Tibial artery (tissue), 4 donors: ENCODE measurements at places on chromosomes 11 and 22.
A peak's percentile ranks its signal among the peaks of the same experiment; 100 is the strongest.

GRCh38 chr11:20522536-20522935 lies 76.9 kb upstream of the SLC6A5 start:
- no peak for DNase-seq

- no peak for DNase-seq
Measured at GRCh38 chr11:33529461-33529860, 171.2 kb downstream of the C11orf91 start.

DNA sequence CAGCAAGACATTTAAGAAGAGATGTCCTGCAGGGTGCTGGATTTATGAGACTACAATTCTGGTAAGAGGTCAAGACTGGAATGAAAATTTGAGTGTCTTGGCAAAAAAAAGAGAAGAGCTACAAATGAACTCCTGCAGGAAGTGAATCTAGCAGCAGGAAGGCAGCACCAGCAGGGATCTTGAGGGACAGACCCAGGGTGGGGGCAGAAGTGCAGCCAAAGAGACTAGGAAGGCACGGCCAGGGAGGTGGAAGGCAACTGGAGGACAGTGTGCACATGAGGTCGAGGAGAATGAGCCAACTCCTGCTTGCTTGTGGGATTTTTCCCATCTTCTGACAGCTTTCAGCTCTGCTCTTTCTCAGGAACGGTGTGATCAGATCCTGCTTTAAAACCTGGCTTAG lies 263.2 kb downstream of the BUD13 start:
- no peak for DNase-seq

DNA sequence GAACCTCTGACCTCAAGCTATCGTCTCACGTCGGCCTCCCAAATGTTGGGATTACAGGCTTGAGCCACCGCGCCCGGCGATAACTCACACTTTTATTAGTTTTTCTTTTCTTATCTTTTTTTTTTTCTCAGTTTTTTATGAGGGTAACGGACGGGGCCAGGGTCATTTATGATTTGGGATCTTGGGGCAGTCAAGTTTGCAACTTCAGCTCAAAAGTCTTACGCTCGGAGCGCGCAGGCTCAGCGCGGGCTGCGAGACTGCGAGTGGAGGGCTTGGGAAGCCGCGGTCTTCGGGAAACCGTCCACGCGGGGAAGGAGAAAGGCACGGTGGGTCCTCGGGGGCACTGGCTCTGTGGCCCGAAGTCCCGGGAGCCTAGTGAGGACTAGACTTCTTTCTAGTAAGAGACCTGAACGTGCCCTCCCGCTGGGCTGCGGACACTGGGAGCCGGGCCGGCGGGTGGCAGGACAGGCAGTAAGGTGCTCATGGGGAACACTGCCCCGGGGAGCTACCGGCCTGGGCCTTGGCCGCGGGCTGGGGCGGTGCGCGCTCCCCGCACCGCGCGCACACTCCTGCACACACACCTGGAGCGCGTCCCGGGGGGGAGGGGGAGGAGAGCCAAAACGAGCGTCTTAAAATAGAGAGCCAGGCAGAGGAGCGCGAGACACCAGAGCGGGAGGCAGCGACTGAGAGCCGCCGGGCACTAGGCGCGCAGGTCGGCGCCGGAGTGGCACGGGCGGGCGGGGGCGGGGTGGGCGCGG lies 476 bp upstream of the BARX2 start:
- no peak for DNase-seq

- no peak for DNase-seq
Measured at GRCh38 chr11:102479733-102480132, 27.2 kb upstream of the TMEM123 start.

GRCh38 chr11:15757048-15757698 lies 599.2 kb downstream of the SOX6 start:
- no peak for DNase-seq

DNA sequence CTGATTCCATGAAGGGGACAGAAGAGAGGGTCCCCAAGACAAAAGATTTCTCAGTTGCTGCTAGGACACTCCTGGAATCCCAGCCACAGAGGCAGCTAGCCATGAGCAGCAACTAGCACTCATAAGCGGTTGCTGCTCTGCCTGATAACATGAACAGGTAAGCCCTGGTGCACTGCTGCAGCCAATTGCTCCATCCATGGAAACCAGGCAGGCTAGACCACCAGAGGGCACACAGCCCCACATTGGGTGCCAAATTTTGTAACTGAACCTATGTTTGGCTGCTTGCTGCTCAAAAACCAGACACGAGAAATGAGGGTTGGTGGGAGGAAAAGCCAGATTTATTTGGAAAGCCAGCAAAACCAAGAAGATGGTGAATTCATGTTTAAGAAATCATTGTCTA lies 21.9 kb upstream of the QSER1 start:
- no peak for DNase-seq

- peak; percentile 85 for DNase-seq
Measured at GRCh38 chr11:82867495-82868082, 32.6 kb downstream of the PRCP start.

DNA sequence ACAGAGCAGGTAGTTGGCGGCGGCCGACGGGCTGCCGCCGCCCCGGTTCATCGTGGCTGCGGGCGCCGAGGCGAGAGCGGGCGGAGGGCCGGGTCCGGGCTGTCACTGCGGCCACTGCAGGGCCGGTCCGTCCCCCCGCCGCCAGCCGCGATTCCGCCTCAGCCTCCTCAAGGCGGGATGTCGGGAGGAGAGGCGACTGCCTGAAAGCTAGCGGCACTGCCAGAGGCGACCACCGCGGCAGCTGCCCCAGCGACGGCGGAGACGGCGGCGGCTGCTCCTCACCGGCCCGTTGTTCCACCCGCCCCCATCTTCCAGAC lies 234 bp downstream of the SESN3 start:
- DNase-seq, result no peak

DNA sequence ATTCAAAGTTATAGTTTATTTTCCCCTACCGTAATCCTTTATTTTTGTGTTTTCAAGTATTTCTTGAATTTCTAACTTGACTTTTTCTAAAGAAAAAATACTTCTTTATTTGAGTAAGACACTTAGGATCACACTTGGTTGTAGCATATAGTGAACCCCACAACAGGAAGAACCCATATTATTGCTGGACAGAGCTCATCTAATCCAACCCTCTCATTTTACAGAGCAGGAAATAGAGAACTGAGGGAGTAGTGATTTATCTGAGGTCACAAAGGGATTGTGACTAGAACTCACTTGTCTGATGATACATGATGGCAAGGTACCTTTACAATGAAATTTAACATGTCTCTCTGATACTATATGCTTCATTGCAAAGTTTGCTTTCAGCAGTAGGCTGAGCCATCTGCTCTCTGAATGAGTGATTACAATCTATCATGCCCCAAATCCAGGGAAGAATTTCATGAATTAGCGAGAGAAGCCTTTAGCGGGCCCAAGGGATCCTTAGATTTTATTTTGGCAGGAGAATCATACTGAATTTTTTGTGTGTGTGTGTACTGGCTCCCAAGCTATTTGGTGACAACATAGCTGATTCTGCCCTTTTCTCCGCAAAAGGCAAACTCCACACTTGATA lies 9.8 kb downstream of the SLC17A6 start:
- no peak for DNase-seq

GRCh38 chr22:26665813-26666231 lies 8.4 kb downstream of the MIAT start:
- no peak for DNase-seq

DNA sequence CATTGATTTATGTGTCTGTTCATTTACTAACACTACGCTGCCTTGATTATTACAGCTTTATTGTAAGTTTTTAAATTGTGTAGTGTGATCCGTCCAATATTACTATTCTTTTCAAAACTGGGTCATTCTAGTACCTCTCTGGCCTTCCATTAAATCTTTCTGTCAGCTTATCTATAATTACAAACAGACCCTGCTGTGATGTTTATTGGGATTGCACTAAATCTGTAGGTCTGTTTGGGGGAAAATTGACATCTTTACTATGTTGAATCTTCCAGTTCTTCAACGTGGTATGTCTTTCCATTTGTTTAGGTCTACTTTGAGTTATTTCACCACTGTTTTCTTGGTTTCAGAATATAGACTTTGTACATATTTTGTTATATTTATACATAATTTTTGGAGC lies 15.6 kb downstream of the CABIN1 start:
- no peak for DNase-seq

DNA sequence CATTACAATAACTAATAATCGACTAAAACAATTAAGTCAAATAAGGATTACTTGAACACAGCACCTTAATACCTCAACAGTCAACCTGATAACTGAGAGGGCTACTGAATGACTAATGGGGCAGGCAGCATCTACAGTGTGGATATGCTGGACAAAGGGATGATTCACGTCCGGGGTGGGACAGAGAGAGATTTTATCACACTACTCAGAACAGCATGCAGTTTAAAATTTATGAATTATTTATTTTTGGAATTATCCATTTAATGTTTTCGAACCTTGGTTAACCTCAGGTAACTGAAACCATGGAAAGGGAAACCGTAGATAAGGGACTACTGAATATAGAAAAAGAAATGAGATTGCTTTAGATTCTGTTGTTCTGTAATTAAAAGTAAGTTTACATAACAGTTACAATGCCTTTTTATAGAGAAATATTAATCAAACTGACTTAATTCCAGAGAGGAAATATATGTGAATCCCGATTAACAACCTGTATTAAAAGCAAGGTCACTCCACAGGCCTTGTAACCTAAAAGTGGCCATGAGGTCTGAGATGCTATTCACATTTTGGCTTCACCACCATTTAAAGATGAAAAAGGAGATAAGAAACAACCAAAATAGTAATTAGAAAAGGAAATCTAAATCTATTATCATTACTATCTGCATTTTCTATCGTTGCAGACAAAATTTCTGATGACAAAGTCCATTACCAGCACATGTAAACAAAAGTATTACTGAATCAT lies 119.0 kb upstream of the TP53AIP1 start:
- DNase-seq, result no peak

DNA sequence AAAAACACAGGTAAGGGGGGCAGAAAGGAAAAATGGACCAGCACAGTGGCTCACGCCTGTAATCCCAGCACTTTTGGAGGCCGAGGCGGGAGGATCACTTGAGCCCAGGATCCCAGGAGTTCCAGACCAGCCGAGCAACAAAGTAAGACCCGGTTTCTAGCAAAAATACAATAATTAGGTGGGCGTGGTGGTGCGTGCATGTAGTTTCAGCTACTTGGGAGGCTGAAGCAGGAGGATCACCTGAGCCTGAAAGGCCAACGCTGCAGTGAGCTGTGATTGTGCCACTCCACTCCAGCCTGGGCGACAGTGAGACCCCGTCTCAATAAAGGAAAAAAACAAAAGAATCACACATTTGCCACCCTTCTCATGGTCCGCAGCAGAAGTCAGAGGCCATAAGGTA lies 519.4 kb downstream of the BRD1 start:
- no peak for DNase-seq

DNA sequence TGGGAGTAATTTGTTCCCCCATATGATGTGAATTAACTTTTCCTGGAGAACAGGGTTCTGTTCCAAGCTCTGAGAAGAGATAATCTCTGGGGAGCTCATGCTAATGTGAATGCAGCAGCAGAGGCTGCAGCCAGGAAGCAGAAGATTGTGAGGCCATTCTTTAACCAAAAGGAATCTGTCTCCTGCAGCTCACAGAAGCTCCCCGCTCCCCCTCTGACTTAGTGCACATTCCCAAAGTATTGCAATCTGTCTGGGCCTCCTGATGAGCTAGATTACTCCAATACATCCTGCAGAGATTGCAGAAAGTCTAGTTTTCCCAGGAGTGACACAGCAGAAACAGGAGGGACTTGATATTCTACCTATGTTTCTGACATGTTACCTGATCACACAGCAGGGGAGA lies 420.6 kb upstream of the FAT3 start:
- no peak for DNase-seq

DNA sequence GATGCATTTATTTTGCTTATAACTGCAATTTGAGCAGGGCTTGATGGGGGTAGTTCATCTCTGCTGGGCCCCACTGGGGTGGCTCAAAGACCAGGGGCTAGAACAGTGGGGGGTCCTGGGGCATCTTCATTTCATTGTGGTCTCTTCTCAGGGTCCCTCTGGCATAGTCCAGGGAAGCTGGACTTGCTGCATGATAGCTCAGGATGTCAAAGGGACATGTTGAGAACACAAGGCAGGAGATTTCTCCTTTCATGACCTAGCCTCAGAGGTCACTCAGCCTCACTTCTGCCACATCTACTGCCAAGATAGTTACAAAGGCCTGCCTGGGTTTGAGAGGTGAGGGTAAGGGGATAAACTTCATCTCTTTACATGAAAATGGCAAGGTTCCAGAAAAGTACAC lies 89.5 kb downstream of the CWC15 start:
- DNase-seq, result no peak

GRCh38 chr11:60130496-60130895 lies 42.0 kb downstream of the MS4A2 start:
- DNase-seq, result no peak

- DNase-seq, result no peak
Measured at GRCh38 chr11:133531971-133532651, at the start of gene OPCML. Gene OPCML (minus strand): TSS chr11:133532501.

DNA sequence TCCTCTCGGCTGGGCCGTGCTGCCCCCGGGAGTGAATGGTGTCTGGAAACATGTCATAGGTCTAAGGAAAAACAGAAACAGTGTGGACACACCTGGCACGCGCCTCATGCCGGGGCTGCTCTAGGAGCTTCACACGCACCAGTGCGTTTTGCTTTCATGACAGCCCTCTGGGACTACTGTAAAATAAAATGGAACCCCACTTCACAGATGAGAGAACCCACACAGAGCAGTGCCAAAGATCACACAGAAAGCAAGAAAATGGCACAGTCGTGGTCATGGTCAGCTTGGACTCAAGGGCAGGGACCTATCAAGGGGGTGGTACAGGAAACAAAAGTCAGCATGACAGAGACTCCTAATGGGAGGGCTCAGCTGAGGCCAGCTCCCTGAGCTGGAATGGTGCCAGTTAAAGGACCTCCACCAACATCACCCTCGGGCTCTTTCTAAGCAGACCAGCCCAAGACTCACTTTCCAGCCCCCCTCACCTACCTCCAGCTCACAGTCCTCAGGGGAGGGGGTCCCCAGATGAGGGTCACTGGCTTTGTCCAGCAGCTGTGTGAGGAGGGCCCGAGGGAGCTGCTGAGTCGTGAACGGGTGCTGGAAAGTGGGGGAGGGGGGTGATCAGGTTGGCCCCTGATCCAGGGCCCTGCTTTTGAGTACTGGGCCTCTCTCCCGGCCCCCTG lies 3.3 kb downstream of the MAP4K2 start:
- DNase-seq, result no peak

DNA sequence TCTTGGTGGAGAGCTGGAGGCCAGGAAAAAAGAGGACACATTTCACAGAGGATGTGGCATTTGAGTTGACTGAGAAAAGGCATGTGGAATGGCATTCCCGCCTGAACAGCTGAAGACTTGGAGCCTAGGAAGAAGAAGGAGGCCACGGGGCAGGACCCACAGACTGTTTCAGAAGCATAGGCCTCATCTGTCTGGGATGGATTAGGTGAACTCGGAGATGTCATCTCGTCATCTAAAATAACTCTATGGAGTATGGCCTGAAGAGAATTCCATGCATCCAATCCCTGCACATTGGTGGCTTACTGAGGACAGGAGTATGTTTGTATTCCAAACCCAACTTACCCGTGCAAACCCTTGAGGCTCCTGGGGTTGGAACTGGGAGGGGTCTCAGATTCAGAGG lies 16.4 kb downstream of the SPATA19 start:
- DNase-seq, result no peak

- DNase-seq, result no peak
Measured at GRCh38 chr22:31099841-31100761, 7.3 kb downstream of the SELENOM start.
